ENCODE measurements at places on chromosomes 5 and 9.

DNA sequence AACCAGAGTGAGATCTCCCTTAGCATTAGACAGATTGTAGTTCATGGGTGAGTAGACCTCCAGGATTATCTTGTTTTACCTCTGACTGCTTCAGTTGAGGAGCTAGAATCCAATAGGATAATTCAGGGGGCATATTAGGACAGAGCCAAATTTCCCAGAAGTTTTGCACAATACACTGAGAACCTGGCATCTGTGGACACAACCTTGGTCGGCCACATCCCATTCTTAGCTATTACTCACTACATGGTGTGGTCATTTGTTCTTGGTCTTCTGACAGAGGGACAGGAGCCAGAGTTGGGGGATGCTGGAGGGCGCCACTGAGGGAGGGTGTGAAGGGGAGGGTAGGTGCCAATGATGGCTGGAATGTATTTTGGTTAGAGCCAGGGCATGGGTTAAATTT lies 66.6 kb downstream of the NPR3 start:
- DNase-seq, result no peak

DNA sequence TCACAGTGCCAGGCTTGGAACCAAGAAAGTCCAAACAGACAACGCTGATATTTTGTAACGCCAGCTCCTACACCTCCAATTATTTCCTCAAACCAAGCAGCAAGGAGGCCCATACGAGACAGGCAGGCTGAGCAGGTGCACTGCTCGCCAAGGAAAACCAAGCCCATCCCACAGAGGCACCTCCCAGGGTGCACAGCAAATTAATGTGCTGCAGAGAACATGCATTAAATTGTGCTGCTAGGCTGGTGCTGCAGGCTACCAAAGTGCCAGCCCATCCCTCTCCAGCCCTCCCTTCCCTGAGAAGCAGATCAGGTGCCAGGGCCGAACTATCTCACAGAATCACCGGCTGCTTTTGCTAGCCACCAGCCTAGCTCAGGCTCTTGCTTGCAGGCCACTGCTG lies 137.8 kb downstream of the PAX5 start:
- no peak for DNase-seq

DNA sequence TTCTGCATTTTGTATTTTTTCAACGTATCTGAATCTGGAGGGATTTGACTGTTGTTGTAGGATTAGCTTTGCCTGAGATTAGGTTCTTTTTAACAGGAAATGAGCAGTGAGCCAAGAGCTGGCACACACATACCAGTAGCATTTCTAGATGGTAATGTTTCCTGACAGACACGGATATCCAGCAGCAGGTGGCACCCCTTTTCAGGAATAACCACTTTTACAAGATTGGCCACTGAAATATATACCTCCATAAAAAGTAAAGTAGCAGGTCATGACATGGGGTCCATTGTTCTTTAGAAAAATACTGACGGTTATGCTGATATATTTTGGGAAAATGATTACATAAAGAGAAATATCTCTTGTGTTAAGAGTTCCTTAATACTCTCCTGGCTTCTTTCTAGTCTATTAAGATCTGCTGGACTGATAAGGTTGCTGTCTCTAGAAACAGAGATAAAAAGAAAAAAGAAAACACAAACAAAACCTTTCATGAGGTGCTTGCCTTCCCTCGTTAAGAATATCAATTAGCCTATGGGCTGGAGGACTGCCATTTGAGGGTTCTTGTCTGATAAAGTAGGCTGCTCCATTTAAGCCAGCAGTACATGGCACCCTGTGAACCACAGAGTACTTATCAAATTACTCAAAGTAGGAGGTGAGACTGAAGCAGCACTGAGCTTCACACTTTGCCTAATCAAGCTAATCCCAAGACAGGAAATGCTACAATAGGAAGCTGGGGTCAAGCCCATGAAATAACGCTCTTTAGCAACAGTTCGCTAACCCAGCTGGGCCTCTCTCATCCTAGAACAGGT lies 101.6 kb upstream of the PCA3 start:
- no peak for DNase-seq

DNA sequence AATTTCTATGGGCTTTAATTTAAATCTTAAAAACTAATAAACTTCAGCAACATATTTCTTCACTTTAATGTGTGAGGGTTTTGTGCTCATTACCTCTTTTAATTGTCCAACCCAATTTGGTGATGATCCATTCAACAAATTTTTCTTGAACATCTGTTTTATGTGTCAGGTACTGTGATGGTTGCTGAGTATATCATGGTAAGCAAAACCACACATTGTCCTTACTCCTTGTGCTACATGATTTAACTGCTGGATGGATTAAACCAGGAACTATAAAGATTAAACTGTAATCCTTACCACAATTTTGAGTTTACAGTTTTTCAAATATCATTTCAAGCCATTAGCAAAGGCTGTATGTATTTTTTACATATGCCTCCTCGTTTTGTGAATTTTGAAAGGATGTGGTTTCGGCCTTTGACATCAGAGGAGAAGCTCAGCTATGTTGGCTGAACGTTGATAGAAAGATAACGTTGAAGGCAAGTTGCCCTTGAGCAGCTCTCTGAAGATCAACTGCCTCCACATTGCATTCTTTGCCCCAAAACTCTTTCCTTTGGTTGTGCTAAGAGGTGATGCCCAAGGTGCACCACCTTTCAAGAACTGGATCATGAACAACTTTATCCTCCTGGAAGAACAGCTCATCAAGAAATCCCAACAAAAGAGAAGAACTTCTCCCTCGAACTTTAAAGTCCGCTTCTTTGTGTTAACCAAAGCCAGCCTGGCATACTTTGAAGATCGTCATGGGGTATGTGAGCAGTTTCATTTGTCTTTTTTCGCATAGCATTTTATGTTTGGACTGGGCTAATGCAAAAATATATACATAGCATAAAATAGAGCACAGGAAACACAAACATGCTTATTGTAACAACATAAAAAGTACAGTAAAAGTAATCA lies at the start of gene ITK:
Gene ITK (plus strand): TSS at position 467 of the 891 bp plus-strand sequence. CDS start 138 bp downstream, at position 605.
- DNase-seq, result no peak

DNA sequence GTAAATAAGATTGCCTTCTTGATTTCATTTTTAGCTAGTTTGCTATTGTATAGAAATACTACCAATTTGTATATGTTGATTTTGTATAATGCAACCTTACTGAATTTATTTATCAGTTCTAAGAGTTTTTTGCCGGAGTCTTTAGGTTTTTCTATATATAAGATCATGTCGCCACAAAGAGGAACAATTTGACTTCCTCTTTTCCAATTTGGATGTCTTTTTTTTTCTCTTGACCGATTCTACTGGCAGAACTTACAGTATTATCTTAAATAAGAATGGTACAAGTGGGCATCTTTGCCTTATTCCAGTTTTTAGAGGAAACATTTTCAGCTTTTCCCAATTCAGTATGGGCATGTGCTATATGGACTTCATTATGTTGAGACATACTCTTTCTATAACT lies 624.7 kb upstream of the ACO1 start:
- DNase-seq, result no peak
